Activated CD4-positive, alpha-beta T cell treated with anti-CD3 and anti-CD28 coated beads for 24 hours (primary cell): ENCODE measurements at places on chromosomes 11 and 22.
A peak's percentile ranks its signal among the peaks of the same experiment; 100 is the strongest.

DNA sequence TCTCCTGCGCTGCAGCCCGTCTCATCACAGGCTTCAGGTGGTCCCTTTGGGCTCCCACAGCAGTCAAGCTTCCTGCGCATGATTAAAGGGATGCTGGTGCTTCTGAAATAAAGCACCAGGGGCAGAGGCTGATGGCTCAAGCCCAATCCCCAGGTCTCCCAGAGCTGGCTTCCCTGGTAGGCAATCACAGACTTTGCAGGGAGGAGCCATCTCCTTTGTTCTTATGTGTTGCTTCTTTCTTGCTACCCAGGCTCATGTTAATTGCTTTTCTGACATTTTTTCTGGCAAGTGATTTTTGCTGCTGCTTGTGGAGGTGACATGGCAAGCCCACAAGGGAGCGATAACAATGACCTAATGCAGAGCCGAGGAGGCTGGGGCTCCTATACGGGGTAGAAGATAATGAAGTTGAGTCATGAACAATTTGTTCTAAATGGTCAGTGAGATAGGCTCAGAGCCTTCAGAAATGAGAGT, 25.2 kb upstream of the PLET1 start:
- DNase-seq, result no peak

- no peak for DNase-seq
Observed at GRCh38 chr11:106794058-106794457, 224.2 kb downstream of the GUCY1A2 start.

DNA sequence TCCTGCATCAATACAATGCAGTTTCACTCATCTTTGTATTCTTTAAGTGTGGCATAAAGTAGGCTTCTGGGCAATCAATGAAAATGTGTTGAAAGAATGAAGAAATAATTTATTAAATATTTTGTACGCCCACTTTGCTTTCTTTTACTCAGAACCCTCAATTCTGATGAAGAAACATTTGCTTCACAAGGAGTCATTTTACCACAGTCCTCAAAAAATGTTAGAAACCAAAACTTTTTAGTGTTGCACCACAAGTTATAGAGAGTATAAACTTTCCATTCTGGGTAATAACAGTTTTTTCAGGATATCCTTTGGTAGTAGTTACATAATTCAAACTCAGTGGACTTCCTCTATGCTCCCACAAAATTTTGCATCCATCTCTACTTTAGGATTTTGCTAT, 360.5 kb downstream of the DLG2 start:
- DNase-seq, result no peak

GRCh38 chr22:39356464-39356863, 6.7 kb downstream of the SYNGR1 start:
- no peak for DNase-seq

- no peak for DNase-seq
Observed at GRCh38 chr11:110777775-110778174, 65.5 kb upstream of the ARHGAP20 start.

- DNase-seq, result no peak
Observed at GRCh38 chr22:22802339-22802970, 85.2 kb upstream of the IGLL5 start.

GRCh38 chr11:9330387-9331384, 16.3 kb upstream of the TMEM41B start:
- no peak for DNase-seq

DNA sequence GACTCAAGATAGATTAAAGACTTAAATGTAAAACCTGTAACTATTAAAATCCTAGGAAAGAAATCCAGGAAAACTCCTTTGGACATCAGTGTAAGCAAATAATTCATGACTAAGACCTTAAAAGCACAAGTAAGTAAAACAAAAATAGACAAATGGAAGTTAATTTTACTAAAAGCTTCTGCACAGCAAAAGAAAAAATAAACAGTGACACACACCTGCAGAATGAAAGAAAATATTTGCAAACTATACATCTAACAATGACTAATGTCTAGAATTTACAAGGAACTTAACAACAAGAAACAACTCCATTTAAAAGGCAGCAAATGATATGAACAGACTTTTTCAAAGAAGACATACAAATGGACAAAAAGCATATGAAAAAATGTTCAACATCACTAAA, 359.1 kb downstream of the LUZP2 start:
- DNase-seq, result no peak

DNA sequence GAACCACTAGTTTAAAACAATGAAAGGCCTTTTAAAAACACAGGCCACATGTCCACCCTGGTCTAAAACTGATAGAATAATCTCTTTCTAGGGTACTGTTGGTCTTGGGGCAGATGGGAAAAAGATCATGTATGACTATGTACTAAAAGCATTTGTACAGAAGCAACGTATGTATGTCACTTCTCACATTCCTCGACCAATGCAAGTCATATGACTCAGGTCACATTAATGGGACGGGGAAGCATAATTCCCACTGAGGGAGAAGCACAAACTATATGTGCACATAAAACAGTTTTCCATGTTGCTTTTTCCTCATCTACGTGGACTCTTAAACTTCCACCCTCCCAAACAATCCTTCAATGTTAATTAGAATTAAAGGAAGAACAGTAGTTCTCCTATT, 32.2 kb upstream of the GAB2 start:
- no peak for DNase-seq

- DNase-seq, result no peak
Observed at GRCh38 chr22:20761536-20761935, 12.4 kb upstream of the SERPIND1 start.

DNA sequence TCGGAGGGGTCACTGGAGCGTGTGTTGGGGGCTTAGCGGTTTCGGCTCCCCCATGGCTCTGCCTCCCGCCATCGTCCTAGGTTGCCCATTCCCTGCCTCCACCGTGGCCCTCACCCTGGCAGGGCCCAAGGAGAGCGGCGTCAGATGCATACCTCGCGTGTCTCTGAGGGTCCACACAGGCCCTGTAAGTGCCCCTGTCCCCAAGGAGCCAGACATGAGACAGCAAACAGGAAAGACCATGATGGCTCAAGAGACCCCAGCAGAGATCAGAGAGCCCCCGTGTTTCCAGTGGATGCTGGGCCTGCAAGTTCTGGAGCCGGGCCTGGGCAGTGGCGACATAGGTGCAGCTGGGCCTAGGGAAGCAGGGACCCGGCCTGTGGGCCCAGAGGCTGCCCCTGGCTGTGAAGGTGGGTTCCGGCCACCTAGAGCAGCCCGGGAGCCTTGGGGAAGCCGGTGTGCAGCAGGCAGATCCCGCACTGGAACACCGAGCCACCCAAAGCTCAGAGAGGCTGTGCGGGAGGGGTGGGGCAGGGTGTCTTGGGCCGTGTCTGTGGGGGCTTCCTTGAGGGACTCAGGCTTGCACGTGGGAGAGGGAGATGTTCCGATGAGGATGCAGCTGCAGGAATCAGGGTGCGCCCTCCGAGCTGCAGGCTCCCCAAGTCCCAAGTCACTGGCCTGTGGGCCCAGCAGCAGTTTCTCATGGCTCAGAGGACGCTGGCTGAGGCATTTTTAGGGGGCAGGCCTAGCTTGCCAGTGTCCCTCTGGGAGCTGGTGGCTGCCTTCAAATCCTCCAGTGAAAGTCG, 126.4 kb downstream of the KCNQ1OT1 start:
- DNase-seq, result no peak

DNA sequence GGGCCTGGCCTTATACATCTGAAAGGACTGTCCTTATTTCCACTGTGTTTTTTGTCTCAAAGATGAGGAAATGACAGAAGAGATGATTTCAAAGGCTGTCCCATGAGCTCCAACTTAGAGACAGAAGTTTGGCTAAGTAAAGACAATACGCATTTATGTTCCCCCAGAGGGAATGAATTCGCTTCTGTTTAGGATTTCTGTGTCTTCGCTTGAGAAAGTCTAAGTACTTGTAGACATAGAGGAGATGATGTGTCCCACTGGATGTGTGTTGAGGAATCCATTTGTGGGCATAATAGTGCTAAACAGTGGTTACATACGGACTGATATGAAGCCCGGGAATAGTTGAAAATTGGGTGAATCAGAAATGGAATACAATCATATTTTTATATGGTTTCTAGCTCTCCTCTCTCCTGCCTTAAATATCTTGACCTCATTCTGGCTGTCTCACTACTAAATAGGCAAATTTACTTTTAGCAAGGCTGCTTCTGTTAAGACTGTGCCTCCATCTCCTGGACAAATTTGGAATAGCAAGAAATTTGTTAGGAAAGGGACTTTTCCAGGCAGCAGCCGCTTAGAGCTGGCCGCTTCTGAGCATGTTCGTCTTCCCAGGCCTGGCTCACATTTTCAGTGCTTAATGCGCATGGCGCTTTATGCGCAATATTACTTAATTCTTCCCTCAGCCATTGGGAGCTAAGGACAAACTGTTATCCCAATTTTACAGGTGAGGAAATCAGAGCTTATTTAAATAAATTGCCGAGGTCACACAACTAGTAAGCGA, 1.9 kb upstream of the PEX26 start:
- DNase-seq, result peak; percentile 46

DNA sequence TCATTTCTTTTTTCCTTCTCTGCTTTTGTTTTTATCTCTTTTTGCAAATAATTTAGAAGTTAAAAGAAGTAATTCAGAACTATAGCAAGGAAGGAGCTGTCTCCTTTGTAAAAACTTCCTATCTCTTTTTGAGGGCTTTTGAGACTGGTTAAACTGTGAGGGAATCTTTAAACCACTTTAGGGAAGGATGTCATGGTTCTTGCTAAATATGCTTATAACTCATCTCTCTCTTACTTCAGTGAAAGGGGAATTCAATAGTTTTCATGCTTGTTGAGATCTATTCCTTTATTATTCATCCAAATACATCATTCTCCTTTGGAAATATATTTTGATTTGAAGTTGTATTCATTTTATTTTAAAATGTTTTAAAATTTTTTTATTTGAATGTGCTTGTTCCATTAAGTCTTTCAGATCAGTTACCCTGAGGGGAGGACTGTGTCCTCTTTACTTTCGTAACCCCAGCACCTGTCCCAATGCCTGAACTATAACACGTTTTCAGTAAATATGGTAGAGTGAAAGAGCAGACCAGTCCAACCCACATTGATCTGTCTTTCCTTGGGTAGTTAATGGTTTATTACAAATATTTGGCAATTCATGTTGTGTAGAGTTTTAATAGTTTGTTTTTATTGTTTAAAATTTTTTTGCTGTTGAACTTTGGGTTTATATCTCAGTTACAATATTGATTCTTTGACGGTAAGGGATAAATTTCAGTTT, 27.5 kb downstream of the AMOTL1 start:
- DNase-seq, result no peak

DNA sequence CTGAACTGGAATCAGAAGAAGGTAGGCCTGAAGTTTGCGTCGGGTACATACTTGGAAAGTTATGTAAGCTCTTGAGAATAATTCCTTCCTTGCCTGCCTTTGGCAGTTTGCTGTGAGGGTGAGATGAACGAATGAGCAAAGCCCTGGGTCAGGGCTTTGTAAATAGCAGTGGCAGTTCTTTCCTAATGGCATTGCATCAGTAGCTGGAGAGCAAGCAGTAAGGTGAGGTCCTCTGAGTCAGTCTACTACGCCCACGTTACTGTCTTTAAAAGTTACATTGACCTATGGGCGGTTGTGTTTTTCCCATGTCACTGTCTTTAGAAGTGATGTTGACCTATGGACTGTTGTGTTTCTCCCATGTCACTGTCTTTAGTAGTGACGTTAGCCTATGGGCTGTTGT, 179.1 kb upstream of the E2F8 start:
- no peak for DNase-seq

DNA sequence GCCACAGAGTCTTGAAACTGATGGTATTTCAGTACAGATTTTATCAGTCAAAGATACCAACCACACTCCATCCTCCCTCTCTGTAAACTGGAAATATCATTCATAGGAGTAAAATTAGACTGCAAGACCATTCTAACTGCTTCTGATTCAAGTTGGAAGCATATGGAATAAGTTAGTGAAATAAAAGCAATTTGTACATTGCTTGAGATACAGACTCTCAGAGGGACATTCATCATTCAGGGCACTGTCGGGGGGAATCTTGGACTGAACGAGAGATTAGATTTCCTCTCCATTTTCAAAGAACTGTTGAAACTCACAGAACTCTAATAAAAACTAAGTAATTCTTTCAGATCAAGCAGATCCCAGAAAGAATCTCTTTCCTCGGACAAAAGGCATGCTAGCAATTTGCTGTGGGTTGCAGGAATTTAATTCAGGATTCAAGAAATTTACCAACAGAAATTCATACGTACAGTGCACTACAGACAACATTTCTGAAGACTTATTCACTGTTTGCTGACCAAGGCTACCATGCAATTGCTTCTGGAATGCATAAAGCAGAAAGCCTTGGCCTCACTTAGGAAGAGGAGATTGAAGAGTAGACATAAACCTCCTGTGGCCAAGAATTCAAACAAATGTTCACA, 34.1 kb downstream of the PAMR1 start:
- no peak for DNase-seq

GRCh38 chr11:77309401-77310085, 8.1 kb upstream of the GDPD4 start:
- DNase-seq, result no peak

- no peak for DNase-seq
Observed at GRCh38 chr11:123429336-123429735, 733 bp upstream of the GRAMD1B start.

DNA sequence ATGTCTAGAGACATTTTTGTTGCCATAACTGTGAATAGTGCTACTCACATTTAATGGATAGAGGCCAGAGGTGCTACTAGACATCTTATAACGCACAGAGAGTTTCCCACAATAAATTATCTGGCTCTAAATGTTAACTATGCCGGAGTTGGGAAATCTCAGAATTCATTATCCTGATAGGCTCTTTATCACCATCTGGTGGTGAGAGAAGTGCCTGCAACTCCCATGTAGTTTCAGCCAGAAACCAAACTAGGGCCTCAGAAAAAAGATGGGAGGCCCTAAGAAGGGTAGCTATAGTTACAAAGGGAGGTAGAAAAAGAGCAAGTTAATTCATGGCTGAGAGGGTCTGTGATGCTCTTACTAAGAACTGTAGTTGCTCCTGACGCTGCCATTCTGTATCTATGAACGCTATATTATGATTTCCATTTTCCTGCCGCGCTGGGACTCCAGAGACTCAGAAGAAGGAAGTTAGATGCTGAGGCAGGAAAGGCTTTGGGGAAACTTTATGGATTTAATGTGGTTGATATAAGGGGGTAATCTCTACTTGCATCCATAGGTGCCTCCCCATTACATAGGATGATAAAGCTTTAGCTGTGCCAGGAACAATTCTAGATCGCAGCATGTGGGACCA, 22.9 kb upstream of the MRPL17 start:
- no peak for DNase-seq

DNA sequence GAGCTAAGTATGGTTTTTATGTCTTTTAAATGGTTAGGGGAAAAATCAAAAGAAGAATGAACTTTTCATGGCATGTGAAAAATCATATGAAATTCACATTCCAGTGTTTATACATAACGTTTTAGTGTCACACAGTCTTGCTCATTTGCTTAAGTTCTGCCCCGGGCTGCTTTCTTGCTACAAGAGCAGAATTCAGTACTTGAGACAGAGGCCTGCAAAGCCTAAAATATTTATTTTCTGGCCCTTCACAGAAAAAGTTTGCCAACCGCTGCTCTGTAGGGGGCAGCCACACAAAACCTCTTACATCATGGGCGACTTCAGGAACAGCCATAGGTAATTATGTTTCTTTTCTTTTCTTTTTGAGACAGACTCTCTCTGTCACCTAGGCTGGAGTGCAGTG, 1.0 kb upstream of the ATG2A start:
- no peak for DNase-seq
